ENCODE measurements at places on chromosomes 6 and 20. TPM values are rescaled to one million over a fixed set of nuclear protein-coding genes. Genes with fewer than 3 reads are reported as not detected.

Gene SRC
- 10.5 TPM for total RNA-seq

Gene HLA-DRB5
- not detected for total RNA-seq

Gene SLC12A5
- 1.3 TPM for total RNA-seq

Gene SGK2
- not detected for total RNA-seq

Gene RAB32
- 33.2 TPM for total RNA-seq

Gene C20orf144
- total RNA-seq: not detected

Gene PLAGL1
- 7.1 TPM for total RNA-seq

Gene THBD
- total RNA-seq: not detected

Gene GID8
- total RNA-seq: 20.1 TPM

Gene ASCC3
- total RNA-seq: 57.6 TPM

Gene SF3B5
- 168 TPM for total RNA-seq

Gene FBXO9
- total RNA-seq: 25.2 TPM

- no peak for DNase-seq
These were observed 70.2 kb upstream of the EEF1E1 start for GRCh38 chr6:8172530-8172929.

DNA sequence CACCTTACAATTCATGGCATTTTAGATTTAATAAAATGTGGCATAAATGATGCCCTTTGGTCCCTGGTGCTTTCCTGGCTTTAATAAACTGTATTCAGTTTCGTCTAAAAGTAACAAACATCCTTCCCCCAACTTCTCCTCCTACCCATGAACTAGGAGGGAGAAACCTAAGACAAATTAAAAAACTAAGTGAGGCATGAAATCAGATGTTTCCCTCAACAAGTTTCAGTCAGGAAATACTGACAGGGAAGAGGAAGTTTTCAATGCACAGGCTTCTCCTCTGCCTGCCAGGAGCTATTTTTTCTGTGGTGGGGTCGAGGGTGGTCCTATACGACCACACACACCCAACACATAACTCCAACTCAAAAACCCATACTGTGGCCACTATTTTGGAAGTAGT is 10.0 kb downstream of the HBS1L start:
- no peak for DNase-seq

DNA sequence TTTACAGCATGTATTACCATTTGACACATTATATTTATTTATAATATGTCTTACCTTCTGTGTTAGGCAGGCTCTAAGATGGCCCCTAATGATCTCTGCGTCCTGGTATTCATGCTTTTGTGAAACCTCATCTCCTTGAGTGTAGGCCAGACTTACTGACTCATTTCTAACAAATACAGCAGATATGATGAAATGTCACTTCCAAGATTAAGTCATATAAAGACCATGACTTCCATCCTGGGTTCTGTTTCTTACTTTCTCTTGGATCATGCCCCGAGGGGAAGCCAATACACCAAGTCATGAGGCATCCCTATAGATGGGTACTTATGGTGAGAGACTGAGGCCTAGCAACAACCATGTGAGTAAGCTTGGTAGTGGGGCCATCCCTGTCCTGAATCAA is 30.2 kb downstream of the ZHX3 start:
- DNase-seq: peak; percentile 82

GRCh38 chr6:137313928-137314855 is 95.0 kb upstream of the IFNGR1 start:
- peak; percentile 50 for DNase-seq

DNA sequence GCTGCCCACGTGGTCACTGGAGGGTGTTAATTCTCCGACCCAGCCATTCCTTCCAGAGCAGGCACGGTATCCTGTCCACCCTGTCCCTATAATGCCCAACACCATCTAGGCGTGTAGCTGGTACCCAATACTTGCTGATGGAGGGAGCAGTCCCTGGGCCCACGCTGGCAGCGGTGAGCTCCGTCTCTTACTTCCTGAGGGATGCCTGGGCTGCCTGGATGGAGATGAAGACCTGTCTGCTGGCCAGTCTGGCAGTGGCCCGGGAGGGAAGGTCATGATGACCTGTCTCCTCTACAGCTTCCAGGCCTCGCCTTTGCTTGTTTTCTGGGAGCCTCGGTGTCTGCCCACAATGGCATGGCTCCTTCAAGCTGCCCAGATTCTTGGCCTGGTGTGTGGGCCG is 297.9 kb upstream of the SUPT3H start:
- DNase-seq: no peak

- DNase-seq: no peak
These were observed 125.3 kb upstream of the EXOC2 start for GRCh38 chr6:818196-818595.

GRCh38 chr6:1636971-1637871 is 27.5 kb downstream of the FOXC1 start:
- peak; percentile 30 for DNase-seq

- DNase-seq: peak; percentile 97
These were observed at the start of gene PARD6B for GRCh38 chr20:50731055-50731929. TSS of gene PARD6B (plus strand) at chr20:50731580. CDS start at chr20:50731787, 207 bp downstream.

DNA sequence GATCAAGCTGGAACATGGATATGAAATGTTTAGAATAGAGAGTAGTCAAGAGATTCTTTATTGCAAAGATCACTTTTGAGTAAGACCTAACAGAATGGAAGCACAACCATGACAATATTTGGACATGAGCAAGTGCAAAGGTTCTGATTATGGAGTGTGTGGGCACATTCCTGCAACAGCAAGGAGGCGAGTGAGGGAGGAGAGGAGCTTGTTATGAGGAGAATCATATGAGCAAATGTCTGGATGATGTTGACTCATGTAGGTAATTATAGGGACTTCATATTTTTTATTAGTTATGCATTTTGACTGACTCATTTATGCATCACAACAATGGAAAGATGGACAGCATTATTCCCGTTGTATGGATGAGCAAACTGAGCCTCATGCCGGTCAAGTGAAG is 100.8 kb upstream of the SLC35B3 start:
- no peak for DNase-seq

- DNase-seq: peak; percentile 71
These were observed 42.4 kb downstream of the PLAGL1 start for GRCh38 chr6:143965503-143966171.

- DNase-seq: peak; percentile 59
These were observed 1.6 kb downstream of the PXDC1 start for GRCh38 chr6:3749977-3750316.

GRCh38 chr20:47125508-47125757 is 230.8 kb downstream of the EYA2 start:
- DNase-seq: no peak

DNA sequence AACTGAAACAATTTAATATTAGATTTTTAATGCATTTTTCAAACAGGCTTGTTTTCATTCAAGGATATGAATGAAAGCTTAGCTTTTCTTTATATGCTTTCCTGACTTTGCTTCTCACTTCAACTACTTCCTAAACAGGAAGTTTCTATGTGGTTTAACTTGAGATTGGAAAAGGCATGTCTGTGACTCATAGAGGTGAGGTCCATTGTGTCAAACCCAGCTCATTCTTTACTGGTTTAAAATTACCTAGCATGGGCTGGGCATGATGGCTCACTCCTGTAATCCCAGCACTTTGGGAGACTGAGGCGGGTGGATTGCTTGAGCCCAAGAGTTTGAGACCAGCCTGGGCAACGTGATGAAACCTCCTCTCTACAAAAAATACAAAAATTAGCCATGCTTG is 34.4 kb downstream of the EFHC1 start:
- peak; percentile 88 for DNase-seq

DNA sequence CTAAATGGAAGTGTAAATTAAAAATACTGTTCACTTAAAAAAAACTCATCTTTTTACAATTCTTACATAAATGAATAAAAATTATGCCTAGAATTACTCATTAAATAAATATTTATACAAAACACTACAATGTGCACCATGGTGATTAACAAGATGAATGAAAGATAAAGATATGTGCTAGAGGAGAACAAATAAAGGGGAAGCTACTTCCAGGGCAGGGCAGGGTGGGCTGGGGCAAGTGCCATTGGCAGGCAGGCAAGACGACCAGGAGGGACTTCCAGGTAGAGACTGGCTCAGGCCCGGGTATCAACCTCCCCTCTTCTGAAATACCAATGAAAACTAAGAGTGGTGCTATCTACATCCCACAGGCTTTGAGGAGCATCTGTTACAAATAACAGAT is 20.4 kb downstream of the PREP start:
- no peak for DNase-seq

- DNase-seq: no peak
These were observed 251.6 kb downstream of the LAMA2 start for GRCh38 chr6:129134535-129134934.

DNA sequence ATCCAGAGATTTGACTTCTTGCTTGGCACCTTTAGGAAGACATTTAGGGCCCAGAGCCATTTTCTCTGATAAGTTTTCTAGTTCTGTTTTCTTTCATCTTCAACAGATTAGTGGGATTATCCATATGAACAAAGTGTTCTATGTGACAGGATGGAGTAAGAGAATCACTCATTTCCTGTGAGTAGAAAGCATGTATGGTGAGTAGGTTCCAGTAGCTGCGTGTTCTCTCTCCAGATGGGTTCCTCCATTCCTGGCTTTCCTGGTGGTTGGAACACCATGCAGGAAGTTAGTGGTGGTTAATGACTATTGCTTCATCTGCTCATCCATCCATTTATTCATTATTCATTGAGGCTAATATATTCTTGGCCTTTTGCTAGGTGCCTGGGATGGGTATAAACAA is 54.0 kb downstream of the EFCAB8 start:
- DNase-seq: peak; percentile 65

GRCh38 chr6:53412021-53412715 is 63.4 kb upstream of the ELOVL5 start:
- no peak for DNase-seq

DNA sequence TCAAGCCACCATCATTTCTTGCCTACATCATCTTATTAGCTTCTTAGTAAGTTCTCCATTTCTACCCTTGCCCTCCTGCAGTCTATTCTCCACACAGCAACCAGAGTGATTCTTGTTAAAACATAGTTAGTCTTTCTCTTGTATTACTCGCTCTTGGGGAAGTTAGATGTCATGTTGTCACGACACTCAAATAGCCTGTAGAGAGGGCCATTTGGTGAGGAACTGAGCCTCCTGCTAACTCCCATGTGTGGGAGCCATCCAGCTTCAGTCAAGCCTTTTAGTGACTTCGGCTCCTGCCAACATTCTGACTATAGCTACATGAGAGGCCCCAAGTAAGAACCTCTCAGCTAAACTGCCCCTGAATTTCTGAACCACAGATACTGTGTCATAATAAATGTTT is 395.4 kb downstream of the CDC5L start:
- no peak for DNase-seq

DNA sequence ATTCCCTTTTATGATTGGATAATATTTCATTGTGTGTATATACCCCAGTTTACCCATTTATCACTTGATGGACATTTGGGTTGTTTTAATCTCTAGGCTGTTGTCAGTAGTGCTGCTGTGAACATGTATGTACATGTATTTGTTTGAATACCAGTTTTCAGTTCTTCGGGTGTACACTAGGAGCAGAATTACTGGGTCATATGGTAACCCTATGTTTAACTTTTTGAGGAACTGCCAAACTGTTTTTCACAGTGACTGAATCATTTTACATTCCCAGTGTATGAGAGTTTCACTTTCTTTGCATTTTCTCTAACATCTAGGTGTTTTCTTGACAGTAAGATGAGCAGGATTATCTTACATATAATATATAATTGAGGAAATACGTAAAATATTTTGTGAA is 44.7 kb upstream of the ADIG start:
- DNase-seq: peak; percentile 2

GRCh38 chr20:43899274-43900120 is 15.2 kb upstream of the TOX2 start:
- no peak for DNase-seq

DNA sequence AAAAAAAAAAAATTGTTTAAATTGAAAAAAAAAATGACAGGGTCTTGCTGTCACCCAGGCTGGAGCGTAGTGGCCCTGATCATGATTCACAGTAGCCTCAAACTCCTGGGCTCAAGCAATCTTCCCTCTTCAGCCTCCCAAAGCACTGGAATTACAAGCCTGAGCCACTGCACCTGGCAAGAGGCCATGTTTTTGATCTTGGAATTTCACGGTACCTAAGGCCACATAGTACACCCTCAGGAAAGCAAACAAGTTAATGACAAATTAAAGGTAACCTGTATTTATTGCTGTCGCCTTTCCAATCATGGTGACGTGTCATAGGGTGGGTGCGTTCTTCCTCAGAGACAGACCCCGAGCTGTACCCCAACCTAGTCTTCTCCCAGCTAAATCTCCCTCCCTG is 79.2 kb downstream of the LINC00237 start:
- DNase-seq: no peak

- DNase-seq: no peak
These were observed 646 bp upstream of the CPNE5 start for GRCh38 chr6:36839749-36840431.

DNA sequence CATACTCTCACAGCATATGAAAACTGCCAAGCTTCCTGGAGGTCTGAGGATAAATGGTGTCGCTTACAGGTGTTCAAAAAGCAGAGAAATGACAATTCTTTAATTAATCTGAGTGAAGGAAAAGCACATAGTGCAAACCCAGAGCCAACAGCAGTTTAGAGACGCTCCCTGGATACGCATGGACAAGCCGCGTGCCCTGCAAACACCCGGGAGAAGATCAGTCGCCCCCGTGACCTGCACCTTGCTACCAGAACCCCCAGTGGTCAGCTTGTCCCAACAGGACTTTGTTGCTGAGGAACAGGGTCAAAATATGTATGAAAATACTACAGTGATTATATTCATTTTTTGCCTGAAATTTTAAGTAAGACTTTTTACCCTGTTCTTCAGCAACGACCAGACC is 93.9 kb downstream of the PSMG4 start:
- no peak for DNase-seq

- DNase-seq: no peak
These were observed 55.1 kb upstream of the ISM1 start for GRCh38 chr20:13166011-13166410.

DNA sequence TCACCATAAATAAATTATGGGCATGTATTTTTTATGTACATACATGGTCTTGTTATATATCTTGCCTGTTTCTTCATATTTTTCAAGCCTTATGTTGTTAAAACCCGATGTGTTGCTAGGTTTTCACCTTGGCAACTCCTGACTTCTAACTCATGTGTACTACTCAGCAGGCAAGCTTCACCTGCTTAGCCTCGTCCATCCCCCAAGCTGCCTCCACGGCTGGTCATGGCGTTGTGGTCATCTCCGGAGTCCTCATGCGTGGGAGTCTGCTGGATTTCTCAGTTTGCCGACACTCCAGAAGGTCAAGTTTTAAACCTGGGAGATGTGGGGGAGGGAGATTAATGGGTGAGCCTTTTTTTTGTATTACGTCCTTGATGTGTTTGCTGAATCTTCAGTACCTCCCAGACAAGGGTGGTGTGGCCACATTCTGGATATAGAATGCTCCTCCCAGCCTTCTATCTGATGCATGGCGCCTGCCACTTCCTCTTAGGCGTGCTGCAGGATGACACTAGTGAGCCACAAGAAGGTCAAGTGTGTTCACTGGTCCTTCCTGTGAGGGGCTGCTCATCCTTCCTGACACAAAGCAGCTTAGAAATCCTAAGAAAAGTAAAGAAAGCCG is 26.6 kb upstream of the EDN3 start:
- DNase-seq: no peak

GRCh38 chr6:43092635-43093034 is 16.5 kb downstream of the PTK7 start:
- no peak for DNase-seq
